ENCODE measurements at places on chromosomes 11 and 22.

GRCh38 chr11:108713076-108713790, 48.4 kb downstream of the DDX10 start:
- DNase-seq, result no peak

- no peak for DNase-seq
Observed at GRCh38 chr22:19109198-19110063, 12.8 kb downstream of the DGCR2 start.

- DNase-seq, result no peak
Observed at GRCh38 chr11:82229341-82229740, 504.3 kb downstream of the FAM181B start.

DNA sequence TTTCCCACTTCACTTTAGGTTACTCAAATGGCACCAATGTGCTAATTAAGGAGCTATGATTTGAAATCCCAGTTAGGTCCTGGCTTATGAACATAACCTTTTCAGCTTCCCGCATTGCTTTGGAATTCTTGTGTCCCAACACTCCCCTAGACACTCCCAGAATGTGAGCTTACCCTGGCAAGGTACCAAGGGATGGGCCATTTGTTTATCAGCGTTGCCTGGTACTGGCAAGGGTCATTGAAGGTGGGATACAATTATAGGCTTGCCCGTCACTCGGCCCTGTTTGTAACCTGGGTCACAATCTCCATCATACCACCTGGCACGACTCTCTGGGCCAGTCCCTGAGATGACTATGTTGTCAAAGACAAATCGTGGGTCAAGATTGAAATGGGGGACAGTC, 5.4 kb downstream of the CSRP3 start:
- no peak for DNase-seq

GRCh38 chr22:18068381-18068988, 9.3 kb upstream of the PEX26 start:
- DNase-seq, result no peak

GRCh38 chr11:79156031-79156430, 284.8 kb downstream of the TENM4 start:
- DNase-seq, result no peak

DNA sequence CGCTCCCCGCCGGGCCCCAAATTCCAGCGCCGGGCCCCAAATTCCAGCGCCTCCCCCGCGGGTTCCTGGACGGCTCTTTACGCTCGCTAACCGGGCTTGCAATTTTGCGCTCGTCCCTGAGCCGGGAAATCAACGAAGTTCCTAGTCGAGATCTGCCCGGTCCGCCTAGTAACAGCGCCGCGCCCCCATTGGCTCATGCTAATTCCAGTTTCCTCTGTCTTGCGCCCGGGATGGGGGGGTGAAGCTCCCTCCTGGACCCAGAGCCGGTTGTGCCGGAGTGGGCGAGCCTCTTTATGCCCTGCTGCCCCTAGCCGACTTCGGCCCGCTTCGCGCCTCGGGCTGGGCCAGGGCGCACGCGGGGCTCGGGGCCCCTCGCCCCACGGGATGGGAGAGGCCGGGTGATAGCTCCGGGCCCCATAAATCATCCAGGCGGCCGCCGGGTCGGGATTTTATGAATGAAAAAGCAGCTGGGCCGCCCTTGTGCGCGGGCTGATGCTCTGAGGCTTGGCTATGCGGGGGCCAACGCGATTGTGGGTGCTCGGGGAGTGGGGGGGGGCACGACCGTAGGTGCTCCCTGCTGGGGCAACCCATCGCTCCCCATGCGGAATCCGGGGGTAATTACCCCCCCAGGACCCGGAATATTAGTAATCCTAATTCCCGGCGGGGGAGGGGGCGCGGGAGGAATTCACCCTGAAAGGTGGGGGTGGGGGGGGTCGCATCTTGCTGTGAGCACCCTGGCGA, 1.8 kb upstream of the CCND1 start:
- DNase-seq, result peak; percentile 94

DNA sequence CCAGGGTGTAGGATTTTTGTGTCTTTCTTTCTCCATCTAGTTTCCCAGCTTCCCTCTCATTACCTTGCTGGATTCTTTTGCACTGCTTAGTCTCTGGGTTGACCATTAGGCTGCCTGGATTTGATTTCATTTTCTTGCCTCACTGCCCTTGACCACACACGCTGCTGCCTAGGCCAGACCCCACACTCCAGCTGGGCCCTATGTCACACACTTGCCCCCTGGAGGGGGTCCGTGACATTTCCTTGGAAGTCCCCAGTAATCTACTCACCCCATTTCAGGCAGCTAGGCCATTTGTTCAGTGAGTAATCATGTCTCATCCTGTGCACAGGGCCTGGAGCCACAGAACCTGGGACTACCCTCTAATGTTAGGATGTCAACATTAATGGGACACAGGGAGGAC, 81.9 kb upstream of the SPON1 start:
- no peak for DNase-seq

DNA sequence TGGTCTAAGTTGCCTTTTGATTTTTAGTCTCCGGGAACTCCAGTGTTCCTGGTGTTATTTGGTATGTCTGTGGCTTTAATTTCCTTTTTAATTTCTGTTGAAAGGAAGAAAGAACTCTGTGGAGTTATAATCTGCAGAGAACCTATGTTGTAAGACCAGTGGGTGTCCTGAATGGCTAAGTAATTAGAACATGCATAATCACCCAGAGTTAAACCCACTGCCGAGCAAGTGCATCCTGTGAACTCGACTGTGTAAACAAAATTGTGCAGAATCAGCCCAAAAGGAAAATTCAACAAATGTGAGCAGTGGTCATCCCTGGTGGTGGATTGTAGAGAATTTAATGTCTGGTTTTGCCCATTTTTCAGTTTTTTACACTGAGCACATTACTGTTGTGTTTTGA, 162.5 kb downstream of the COMMD9 start:
- DNase-seq, result no peak

- no peak for DNase-seq
Observed at GRCh38 chr11:15127341-15127740, 12.6 kb downstream of the INSC start.

GRCh38 chr22:22142661-22143060, 101.9 kb upstream of the VPREB1 start:
- no peak for DNase-seq

DNA sequence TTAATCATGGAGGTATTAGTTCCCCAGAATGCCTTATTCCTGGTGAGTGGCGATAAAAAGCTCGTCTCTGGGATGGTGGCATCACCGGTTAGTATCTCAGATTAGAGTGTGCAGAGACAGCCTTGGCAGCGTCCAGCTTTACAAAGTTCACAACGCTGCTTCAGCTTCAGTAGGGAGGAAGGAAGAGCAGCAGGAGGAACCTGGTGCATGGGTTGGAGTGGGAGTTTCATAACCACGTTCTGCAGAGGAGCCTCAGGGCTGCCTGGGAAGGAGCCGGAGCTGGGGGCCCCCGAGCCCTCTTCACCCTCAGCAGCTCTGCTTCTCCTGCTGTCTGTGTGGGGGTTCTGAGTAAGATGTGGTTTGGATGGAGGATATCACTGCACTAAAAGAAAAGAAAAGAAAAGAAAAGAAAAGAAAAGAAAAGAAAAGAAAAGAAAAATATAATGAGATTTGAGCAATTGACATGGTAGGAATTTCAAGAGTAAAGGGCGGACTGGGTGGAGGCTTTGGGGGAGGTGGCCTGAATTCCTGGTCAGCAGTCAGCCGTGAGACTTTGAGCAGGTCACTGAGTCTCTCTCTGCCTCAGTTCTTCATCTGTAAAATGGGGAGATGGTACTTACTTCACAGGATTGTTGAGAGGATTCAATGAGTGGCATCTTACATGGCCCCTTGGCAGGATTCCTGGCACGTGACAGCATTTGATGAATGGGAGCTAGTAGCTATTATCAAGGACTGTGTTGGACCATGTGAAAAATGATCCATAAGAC, 6.5 kb downstream of the ASPHD2 start:
- DNase-seq, result no peak

- DNase-seq, result no peak
Observed at GRCh38 chr11:25777343-25777742, 554.6 kb upstream of the ANO3 start.

- DNase-seq, result no peak
Observed at GRCh38 chr11:114746013-114746412, 67.7 kb downstream of the NXPE2 start.

GRCh38 chr22:41382098-41382578, 396 bp downstream of the TEF start:
- DNase-seq, result no peak

- DNase-seq, result no peak
Observed at GRCh38 chr22:38494498-38494897, 11.6 kb downstream of the DDX17 start.

DNA sequence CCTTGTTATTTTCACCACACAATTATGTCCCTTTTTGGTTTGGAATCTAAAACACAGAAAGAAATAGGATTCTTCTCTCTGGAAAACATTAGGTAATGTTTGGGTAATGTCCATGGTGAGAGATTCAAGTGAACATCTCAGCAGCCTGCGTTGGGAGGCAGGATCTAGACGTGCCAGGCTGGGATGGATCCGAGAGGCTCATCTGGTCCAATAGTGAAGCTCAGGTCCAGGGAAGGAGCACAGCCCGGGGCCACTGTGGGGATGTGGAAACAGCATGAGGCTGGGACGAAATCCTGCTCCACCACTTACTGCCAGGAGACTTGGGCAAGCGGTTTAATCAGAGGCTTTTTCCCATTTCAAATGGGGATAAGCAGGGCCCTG, 109.9 kb downstream of the CSNK2A3 start:
- no peak for DNase-seq

DNA sequence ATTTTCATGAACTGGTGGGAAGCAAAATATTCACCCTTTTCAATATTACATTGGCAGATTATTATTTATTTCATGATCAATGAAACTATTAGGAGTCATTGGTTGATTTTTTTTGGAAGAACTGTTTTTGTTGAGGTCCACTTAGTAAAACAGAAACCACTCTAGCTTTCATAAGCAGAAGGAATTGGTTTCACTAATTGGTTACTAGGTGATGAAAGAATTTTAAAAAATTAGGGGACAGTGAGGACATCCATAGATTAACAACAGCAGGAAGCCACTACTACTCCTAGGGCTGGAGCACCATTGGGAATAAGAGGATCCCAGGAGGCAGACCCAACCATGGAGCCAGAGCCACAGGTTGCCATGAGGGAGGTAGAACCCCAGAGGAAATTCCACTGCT, 74.4 kb upstream of the KCNA4 start:
- DNase-seq, result no peak

GRCh38 chr11:118095493-118095892, 8.7 kb upstream of the SMIM35 start:
- DNase-seq, result no peak

- no peak for DNase-seq
Observed at GRCh38 chr22:36884349-36885158, 23.7 kb downstream of the NCF4 start.

GRCh38 chr11:12271241-12271640, 106.1 kb upstream of the PARVA start:
- DNase-seq, result no peak

DNA sequence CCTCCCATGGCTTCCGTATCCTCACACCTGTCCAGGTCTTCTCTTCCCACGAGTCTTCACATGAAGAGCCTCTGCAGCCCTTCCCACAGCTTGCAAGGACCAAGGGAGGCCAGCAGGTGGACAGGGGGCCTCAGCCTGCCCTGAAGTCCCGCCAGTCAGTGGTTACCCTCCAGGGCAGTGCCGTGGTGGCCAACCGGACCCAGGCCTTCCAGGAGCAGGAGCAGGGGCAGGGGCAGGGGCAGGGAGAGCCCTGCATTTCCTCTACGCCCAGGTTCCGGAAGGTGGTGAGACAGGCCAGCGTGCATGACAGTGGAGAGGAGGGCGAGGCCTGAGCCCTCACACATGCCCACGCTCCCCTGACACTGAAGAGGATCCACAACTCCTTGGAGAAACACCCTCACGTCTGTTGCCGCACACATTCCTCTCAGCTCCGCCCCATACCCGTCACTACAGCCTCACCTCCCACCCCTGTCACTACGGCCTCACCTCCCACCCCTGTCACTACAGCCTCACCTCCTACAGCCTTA, 8.3 kb downstream of the SSH3 start:
- DNase-seq, result no peak

DNA sequence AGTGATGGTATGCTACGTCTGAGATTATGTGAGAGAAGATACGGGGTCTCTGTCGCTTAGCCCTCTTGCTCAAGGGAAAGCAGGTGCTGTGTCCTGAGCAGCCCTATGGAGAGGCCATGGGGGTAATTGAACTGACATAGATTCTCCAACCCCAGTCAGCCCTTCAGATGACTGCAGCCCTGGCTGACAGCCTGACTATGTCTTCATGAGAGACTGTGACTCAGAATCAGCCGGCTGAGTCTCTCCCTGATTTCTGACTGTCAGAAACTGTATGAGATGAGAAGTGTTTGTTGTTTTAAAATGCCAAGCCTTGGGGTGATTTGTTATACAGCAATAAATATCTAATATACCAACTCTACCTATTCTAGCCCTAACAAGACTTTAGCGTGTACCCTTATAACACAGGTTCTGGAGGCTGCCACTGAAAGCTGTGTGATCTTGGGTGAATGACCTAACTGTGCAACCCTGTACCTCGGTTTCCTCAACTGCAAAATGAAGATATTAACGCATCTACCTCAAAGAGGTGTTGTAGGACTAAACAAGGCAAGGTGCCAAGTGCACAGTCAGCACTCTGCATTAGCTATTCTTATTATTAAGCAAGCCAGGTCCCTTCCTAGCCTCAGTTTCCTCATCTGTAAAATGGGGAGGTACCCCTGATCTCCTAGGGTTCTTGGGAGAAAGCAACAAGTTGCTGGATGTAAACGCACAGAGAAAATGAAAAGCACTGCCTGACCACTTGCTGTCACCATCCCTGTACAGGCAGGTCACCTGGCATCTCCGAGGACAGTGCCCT, 24.9 kb downstream of the SLC43A1 start:
- no peak for DNase-seq

GRCh38 chr11:64349025-64349387, 9.0 kb downstream of the CCDC88B start:
- DNase-seq, result no peak

GRCh38 chr11:77066229-77067042, at the start of gene CAPN5:
TSS of gene CAPN5 (plus strand) at chr11:77066971. CDS start at chr11:77084887, 17,916 bp downstream.
- peak; percentile 58 for DNase-seq

DNA sequence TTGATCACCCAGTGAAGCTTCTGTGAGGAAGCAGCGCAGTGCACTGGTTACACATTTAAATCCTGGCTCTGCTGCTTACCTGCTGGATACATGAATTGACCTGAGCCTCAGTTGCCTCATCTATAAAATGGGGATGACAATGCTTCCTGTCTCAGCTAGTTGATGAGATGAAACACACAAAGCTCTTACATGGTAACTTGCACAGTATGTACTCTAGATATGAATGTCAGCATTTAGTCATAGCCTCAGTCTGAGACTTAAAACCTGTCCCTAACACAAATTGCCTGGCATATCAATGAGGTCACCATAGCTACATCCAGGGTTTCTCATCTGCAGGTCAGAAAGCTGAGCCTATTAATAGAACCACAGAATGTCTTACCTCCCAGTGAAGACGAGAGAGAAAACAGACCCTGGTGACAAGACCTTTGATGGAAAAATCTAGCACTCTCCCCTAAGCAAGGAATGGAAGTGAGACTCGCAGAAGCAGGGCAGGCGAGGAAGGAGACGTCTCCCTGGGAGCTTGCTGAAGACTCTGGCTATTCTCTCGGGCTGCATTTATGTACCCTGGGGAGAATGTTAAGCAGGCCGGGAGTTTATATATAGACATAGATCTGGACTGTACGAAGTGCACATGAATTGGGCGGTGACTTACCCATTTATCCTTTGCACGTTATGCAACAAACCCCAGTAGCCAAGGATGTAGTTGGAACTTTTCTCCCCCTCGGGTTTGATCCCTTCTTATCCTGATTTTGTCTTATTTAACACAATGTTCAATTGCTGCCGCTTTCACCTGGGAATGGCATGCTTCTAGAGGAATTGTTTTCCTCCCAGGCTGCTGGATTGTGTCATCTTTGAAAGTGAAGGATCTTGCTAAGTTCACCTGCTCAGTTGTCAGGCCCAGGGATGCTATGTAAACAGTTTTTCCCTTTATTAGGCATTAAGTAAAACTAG, 18.0 kb downstream of the SDHAF2 start:
- no peak for DNase-seq
